IMR-90 (cell line): ENCODE measurements at places on chromosomes 11 and 22. TPM values are rescaled to one million over a fixed set of nuclear protein-coding genes. Genes with fewer than 3 reads are reported as not detected.
A peak's percentile ranks its signal among the peaks of the same experiment; 100 is the strongest.

- no peak for DNase-seq
Measured at GRCh38 chr22:38304526-38304925, 12.7 kb downstream of the CSNK1E start.

- DNase-seq = no peak
Measured at GRCh38 chr22:20951151-20951931, 15.7 kb upstream of the AIFM3 start.

- peak; percentile 88 for DNase-seq
Measured at GRCh38 chr11:35598254-35599125, 19.8 kb upstream of the FJX1 start.

- DNase-seq = no peak
Measured at GRCh38 chr22:32542677-32543357, 68.2 kb downstream of the FBXO7 start.

Gene SLC43A1
- 8.6 and 10.0 TPM in 2 replicates for total RNA-seq

GRCh38 chr22:17475318-17476230 is 87.7 kb upstream of the SLC25A18 start:
- DNase-seq = no peak

Gene OSBPL5
- 14.4 and 14.9 TPM in 2 replicates for total RNA-seq

DNA sequence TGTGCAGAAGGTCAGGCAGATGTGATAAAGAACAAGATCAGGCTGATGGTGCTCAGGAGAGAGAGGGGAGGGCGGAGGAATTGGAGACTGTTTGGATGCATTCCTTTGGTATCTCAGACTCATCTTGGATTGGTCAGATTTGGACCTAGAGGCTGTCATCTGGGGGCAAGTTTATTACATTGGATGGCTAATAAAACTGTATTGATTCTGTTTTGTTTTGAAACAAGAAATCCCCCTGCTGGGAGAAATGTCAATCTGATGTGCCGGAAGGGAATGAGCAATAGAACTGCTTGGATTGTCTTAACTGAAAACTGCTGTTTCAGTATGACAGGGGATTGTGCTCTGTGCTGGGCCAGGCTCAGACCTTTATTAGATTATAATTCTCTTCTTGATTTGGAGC is 25.5 kb upstream of the CCDC90B start:
- no peak for DNase-seq

DNA sequence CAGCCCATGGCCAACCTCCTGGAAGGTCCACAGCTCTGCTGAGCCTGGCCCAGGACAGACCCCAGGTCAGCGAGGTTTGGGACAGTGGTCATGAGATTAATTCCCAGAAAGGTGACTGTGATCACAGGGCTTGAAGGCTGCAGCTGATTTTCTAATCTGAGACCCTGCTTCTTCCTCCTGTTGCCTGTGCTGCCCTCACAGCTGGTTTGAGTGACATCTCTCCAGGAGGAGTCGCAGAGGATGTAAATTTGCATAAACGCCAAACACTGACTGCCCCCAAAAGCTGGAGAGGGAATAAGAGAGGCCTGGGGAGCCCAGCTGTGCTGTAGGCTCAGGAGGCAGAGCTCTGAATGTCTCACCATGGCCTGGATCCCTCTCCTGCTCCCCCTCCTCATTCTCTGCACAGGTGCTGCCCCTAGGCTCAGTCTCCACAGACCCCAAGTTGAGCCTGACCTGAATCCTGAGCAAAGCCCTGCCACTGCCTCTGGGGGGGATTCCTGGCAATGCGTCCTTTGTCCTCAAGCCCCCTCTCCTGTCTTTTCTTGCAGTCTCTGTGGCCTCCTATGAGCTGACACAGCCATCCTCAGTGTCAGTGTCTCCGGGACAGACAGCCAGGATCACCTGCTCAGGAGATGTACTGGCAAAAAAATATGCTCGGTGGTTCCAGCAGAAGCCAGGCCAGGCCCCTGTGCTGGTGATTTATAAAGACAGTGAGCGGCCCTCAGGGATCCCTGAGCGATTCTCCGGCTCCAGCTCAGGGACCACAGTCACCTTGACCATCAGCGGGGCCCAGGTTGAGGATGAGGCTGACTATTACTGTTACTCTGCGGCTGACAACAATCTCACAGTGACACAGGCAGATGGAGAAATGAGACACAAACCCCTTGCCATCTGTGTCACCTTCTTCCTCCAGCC is 23.8 kb downstream of the GGTLC2 start:
- DNase-seq = no peak

Gene OR4D5
- total RNA-seq = not detected in 2 replicates

Gene PLCB3
- 24.9 and 26.9 TPM in 2 replicates for total RNA-seq

GRCh38 chr11:121958971-121959325 is 157.1 kb downstream of the BLID start:
- DNase-seq = peak; percentile 21

DNA sequence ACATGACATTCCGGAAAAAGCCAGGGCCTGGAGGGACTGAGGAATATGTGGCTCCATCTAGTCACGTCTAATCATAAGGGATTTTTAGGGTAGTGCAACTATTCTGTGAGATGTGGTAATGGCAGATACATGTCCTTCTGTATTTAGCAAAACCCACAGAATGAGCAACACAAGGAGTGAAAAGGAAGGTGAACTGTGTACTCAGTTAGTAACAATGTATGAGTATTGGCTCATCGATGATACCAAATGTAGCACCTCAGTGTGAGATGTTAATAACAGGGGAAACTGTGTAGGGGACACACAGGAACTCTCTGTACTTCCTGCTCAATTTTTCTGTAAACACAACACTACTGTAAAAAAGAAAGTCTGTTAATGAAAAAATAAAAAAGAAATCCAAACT is 42.0 kb upstream of the CARS1 start:
- DNase-seq = no peak

DNA sequence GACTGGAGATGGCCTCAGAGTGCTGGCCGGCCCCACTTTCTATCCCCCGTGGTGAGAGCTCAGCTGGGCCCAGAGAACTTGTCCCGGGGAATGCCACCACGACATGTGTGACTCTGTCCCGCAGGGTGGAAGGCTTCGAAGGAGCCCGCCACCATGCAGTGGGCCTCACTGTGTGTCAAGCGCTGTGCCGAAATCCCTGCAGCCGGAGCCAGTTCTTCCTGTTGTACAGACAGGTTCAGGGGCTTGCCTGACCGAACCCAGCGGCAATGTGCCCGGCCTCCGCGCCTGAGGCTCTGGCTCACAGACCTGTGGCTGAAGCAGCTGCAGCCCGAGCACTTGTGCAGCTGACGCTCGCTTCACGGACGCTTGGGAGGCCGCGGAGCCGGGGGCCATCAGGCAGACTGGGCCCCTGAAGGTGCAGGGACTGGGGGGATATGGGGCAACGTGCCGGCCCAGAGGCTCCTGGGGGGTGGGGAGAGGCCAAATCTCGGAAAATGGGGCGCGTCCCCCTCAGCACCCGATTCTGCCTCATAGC is 650 bp downstream of the PPM1F start:
- peak; percentile 53 for DNase-seq

Gene KIRREL3
- total RNA-seq = 10.9 and 12.8 TPM in 2 replicates

Gene TBX10
- not detected in 2 replicates for total RNA-seq

DNA sequence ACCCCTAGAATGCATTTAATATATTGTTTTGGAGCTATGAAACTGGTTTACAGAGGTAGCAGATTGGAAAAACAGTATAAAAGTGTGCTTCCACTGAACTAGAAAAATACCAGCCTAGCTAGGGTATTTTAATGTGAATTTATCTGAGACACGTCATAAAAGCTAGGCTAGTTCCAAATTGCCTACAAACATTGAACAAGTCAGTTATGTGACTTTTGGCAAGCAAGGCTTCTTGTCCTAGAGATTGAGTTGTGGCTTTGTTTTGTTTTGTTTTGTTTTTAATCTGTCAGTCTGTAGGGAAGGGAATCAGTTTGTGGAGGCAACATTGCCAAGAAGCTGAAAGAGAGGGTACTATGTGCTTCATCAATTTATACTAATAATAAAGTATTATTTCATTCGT is 24.2 kb downstream of the RTN3 start:
- DNase-seq = no peak

DNA sequence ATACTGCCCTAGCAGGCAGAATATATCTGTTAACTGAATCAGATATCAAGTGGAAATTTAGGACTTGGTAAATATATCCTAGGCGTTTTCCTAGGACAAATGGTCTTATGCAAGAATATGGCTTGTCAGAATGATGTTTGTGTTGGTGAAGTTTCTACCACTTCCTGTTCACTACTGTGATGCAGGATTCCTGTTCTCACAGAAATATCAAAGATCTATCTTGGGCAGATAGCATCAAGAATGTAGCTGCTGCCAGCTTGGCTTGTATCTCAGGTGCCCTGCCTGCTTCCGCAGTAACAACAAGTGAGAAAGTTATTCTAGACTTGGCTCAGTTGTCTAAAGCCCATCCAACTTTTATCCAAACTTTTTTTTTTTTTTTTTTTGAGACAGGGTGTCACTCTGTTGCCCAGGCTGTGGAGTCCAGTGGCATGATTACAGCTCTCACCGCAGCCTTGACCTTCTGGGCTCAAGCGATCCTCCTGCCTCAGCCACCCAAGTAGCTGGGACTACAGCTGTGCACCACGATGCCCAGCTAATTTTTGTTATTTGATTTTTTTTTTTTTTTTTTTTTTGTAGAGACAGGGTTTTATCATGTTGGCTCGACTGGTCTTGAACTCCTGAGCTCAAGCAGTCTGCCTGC is 61.3 kb downstream of the PPME1 start:
- DNase-seq = no peak

- no peak for DNase-seq
Measured at GRCh38 chr11:45501392-45502225, 163.8 kb downstream of the CHST1 start.
